Kasumi-1 (cell line): ENCODE measurements at places on chromosomes 11 and 22.

DNA sequence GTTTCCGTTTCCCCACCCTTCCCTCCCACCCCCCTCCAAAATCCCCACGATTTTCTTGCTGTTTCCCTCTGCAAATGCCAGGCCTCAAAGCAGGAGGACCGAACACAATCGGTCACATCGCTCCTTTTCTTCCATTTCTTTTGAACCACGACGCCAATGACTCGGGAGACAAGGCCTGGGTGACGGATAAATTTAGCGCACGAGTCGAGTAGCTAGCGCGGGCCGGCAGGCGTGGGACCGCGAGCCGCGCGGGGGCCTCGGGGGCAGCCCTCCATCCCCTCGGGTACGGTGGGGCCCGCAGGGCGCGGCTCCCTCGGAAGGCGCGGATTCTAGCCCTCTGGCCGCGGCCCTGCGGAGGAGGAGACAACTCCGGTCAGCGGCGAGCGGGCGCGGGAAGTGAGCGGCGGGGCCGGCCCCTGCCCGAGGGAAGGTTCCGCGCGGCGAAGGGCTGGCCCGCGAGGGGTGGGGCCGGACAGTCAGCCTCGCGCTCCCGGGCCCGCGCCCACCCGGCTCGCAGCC lies 414 bp downstream of the JOSD1 start:
- DNase-seq = peak; percentile 52

GRCh38 chr22:41822317-41823057 lies 10.4 kb upstream of the SREBF2 start:
- peak; percentile 49 for DNase-seq

- DNase-seq = no peak
These were observed 198.4 kb downstream of the SBF2 start for GRCh38 chr11:10095412-10096208.

DNA sequence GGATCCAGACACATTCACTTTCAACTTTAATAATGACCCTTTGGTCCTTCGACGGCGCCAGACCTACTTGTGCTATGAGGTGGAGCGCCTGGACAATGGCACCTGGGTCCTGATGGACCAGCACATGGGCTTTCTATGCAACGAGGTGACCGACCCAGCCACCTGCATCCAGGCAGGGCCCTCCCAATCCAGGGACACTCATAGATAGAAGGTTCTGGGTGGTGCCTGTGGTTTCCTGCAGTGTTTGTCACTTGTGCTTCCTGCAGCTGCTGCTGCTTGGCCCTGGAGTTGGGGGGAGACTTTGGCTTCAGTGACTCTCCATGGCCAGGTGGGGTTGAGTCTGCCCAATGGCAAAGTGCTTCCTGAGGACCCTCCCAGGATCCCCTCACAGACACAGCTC lies 7.3 kb downstream of the APOBEC3B start:
- no peak for DNase-seq

GRCh38 chr11:89536926-89537325 lies 45.8 kb upstream of the NOX4 start:
- DNase-seq = no peak

DNA sequence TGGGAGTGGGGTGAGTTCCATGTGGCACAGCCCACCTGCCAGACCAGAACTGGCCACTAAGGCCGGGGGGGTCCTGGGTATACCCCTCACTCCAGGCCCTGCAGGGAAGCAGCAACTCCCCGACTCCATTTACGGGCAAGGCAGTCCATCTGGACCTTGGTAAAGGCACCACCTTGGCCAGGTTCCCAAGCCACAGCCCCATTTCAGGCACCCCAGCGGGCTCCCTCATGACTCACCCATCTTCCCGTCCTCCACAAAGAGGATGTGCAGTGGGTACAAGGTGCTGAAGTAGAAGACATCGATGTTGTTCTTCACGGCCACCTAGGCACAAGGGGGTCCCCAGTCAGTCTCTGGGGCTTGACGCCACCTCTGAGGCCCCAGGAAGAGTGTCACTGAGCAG lies 15.7 kb upstream of the RASL10A start:
- no peak for DNase-seq

DNA sequence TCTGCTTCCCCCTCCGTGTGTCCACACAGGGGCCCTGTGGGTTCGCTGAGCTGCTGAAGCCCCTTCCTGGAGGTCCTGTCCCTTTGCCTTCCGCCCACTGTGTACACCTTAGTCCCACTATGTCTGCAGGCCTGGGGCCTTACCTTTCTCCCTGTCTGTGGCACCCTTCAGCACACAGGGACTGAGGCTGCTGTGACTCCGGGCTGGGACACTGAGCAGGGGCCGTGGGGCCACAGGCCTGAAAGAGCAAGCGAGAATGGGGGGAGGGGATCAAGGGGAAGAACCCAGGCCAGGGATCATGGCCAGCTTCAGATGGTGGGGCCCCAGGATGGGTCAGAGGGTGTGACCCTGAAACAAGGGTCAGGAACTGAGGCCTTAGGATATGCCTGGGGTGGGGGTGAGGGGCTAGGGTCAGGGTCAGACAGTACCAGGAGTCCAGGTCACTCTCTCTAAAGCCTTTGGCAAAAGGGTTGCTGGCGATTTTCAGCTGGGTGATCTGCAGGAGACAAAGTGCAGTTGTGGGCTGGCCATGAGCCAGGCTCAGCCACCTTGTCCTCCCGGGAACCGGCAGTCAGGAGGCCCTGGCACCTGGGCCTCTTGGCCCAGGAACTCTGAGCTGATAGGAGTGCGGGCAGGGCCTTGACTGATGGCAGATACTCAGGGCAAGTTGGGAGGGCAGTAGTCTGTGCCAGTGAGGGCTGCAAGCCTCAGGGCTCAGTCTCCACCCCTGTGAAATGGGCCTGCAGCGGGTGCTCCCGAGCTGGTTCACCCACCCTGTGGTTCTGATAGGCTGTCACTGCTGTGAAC lies 2.6 kb upstream of the NUDT8 start:
- DNase-seq = no peak

DNA sequence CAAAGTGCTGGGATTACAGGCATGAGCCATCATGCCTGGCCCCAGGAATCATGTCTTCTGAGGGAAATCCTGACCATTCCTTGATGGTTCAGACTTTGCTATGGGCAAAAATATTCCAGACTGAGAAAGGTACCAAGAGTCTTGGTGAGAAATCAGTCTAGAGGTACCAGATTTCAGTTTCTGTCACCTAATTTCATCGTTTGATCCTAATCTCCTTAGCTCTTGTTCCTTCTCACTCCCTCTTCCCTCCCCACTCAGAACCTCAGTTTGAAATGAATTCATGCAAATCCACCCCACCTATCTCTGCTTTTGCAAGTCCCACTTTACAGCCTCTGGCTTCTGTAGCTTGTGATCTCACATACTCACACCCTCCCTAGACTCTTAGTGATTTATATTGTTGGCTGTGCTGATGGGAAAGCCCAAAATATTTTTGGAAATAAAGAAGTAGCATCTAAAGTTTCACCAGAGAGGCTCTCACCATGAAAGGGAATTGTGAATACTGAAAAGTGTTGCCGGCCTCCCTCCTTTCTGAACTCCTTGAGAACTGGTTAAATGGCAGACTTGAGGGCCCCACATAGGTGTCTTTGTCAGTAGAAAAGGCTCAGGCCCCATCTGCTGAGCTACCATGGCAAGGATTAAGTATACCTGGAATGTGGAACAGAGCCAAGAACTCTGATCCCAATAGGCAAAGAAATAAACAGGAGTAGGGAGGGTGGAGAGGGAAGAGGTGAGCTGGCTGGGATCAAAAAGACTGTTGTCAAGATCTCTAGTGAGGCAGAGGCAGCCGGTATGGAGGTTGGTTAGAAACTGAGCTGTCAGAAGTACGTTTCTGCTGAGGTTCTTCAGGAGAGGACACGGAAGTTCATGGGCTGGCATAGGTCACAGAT lies 190.5 kb upstream of the MTMR2 start:
- no peak for DNase-seq

DNA sequence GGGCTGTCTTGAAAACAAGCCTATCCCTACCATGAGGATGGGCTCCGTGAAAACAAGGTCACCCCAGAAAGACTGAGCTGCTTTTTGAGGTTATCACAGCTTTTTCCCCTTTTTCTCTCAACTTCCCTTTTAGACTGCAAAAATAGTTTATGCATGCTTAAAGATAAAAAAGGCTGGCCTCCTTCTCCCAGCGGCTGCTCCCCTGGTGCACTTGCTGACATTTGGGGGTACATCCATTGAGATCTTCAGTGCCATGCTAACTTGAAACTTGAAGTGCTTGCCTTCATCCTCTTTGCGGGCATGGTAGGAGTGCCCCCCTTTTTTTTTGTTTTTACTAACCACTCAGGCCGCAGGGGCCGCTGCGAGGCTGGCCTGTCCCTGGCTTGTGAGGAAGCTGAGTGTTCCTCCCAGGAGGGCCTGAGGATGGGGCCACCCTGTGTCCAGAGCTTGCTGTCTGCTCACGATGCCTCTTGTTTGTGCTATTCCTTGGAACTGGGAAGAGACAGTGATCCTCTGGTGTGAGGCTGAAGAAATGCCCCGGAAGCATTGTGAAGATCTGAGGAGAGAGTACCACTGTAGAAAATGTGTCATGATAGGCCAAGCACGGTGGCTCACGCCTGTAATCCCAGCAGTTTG lies 2.2 kb downstream of the TANGO2 start:
- DNase-seq = peak; percentile 45

GRCh38 chr22:19121631-19122142 lies 525 bp downstream of the DGCR2 start:
- DNase-seq = peak; percentile 33

GRCh38 chr11:100682247-100682969 lies 4.7 kb upstream of the ARHGAP42 start:
- DNase-seq = peak; percentile 25

GRCh38 chr11:40647295-40647694 lies 812.2 kb downstream of the LRRC4C start:
- DNase-seq = no peak

DNA sequence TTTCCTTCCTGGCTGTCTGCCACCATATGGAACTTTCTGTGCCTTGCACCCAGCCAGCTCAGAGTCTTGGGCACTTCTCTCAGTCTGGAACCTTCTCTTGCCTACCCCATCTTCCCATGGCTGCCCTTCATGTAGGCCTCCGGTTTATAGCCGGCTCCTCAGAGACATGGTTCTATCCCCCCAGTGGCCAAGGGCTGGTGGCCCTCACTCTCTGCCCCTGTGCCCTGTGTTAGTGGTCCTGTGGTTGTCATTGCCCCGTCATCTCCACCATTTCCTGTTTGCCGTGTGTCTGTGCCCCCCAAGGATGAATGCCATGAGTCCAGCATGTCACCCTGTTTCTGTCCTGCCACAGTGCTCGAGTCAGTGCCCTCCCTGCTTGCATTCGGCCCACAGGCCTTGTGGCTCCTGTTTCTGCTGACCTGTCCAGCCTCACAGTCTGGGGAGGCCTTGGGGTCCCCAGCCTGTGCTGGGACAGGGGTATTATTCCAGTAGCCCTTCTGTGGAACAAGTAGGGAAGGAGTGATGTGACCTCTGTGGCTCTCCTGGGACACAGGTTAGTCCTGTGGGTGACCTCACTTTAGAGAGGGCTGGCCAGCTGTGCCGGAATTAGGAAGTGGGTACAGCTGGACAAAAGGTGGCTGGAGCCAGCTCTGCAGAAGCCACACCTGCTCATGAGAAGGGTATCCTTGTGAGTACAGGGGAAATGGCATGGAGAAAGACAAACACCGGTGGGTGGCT lies 30.7 kb downstream of the ST3GAL4 start:
- no peak for DNase-seq

- peak; percentile 81 for DNase-seq
These were observed 101.9 kb downstream of the MRTFA start for GRCh38 chr22:40534379-40535188.

- DNase-seq = no peak
These were observed 76.6 kb downstream of the MYO18B start for GRCh38 chr22:25818541-25818940.

GRCh38 chr11:116598556-116598955 lies 174.2 kb downstream of the BUD13 start:
- DNase-seq = no peak

- DNase-seq = no peak
These were observed 139.6 kb downstream of the TRIM44 start for GRCh38 chr11:35802221-35802620.

- no peak for DNase-seq
These were observed 112.5 kb upstream of the CD82 start for GRCh38 chr11:44452827-44453572.

GRCh38 chr11:130675917-130676316 lies 227.5 kb downstream of the ADAMTS15 start:
- DNase-seq = no peak

GRCh38 chr11:102793677-102794290 lies 4.2 kb downstream of the MMP1 start:
- no peak for DNase-seq

DNA sequence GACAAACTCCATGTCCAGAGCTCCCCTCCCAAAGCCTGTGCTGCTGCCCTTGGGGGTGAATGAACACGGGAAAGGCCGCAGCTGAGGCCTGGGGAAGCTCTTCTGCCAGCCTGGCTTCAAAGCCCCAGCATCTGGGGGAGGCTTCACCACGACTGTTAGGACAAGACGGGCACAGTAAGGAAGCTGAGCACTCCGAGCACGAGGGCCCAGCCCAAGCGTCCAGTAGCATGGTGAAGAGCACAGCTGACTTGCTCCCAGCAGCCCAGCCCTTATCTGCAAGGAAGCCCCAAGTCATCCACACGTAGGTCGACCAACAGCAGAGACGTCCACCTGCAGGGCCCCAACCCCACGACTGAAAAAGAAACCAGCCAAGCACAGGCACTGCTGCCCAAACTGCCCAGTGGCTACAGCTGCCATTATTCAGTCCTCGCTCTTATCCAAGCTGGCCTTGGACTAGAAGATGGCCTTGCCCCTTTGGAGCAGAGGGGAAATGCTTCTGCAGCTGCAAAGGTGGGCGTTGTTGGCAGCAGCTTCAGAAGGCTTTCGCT lies 62.5 kb downstream of the SHANK2 start:
- no peak for DNase-seq

DNA sequence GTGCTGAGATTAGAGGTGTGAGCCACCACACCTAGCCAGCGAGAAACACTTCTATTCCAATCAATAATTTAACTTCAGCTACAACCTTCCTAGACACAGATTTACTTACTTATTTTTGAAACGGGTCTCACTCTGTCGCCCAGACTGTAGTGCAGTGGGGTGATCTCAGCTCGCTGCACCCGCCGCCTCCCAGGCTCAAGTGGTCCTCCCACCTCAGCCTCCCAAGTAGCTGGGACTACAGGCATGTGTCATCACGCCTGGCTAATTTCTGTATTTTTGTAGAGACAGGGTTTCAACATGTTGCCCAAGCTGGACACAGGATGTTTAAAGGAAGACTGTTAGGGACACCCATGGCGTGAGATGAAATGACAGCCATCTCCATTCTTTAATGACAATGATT lies 61.3 kb downstream of the MICAL3 start:
- DNase-seq = no peak

DNA sequence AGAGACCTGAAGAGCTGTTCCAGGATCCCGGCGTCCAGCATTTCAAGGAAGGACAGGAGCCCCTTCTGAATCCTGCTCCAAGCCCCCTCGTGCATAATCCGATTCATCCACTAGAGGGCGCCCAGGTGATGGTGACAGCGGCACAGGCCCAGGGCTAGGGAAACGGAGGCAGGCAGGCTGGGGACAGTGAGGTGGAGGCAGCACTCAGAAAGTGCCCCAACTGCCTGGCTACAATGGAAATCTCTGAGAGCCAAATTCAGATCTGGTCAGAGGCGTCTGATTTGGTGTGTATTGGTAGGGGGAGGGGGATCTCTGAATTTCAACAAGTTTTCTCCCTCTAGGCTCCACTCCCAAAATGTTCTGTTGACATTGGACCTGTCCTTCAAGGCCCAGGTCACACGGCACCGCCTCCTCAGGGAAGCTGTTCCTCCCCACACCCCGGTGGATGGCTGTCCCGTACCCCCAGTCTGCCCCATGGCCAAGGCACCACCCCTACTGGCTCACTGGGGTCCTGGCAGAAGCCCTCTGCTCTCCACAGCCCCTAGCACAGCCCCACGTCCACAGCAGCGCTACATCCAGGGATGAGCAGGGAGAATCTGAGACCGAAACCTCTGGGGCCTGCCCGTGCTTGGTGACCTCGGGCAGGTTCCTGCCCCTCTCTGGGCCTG lies 142.9 kb downstream of the CRYBB2 start:
- DNase-seq = peak; percentile 28
